ENCODE measurements at places on chromosomes 4 and X. TPM values are rescaled to one million over a fixed set of nuclear protein-coding genes. Genes with fewer than 3 reads are reported as not detected.

DNA sequence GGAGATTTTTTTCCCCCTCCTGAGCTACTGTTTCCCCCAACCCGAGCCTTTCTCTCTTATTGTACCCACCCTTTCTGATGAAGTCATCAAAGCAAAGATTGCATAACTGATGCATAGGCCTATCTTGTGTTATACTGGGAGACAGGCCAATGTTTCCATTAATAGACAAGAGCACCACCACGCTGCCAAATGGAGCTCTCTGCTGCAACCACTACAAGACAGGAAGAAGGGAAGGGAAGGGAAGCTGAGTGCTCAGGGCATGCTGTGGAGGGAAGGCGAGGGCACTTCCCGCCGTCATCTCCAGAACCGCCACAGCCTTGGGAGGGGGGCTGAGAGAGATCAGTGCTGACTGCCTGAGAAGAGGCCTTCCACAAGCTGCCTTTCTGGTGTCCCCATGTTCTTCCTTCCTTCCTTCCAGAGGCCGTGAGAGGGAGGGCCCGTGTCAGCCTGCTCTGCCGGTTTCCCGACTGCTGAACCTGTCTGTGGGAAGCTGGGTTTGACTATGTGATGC is 75.0 kb downstream of the MGST2 start:
- DNase-seq = peak; percentile 70

Gene NXF2
- total RNA-seq = 0.35 TPM

Gene SEL1L3
- total RNA-seq = 70.5 TPM

- DNase-seq = no peak
Measured at GRCh38 chrX:11375614-11376119, 82.5 kb downstream of the AMELX start.

Gene NLGN4X
- 4.8 TPM for total RNA-seq

DNA sequence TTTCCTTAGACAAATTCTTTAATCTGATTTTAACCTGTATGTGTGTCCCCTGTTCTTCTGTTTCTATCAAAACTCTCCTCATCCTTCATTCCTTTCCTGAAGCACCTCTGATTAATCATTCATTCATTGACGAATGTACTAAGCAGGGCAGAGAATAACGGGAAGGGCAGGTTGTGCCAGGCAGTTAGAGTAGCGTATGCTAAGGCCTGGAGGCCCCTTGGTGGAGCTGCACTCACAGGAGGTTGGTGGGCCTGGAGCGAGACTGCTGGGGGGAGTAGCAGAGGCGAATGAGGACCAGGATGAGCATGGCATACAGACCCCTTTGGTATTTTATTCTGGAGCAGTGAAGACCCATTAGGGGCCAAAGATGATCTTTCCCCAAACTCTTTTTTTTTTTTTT is 22.5 kb downstream of the PTTG2 start:
- no peak for DNase-seq

- DNase-seq = no peak
Measured at GRCh38 chr4:57182132-57182874, 72.1 kb upstream of the IGFBP7 start.

GRCh38 chr4:20490734-20491133 is 209.5 kb upstream of the PACRGL start:
- DNase-seq = no peak
